ENCODE measurements at places on chromosomes 7 and 10.

- DNase-seq, result no peak
Measured at GRCh38 chr10:125082881-125083575, 77.3 kb downstream of the CTBP2 start.

- DNase-seq, result peak; percentile 32
Measured at GRCh38 chr7:152081088-152081487, 55.6 kb downstream of the GALNT11 start.

DNA sequence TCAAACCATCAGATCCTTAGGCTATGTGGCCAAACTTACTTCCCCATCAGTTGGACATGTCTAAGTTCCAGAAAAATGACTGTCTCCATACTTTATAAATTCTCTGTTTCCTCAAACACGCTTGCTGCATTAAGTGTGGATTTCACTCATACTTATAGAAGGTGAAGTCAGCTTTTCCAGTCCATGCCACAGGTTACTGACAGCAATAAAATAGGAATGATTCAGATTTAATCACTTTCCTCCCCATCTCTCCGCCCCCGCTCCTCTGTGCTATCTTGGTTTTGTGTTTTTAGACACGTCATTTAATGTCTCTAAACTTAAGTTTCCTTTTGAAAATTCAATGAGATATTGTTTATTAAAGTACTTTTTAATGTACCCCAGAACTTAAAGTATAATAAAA, 1098.0 kb upstream of the C7orf33 start:
- no peak for DNase-seq

GRCh38 chr7:111528331-111528730, 34.0 kb downstream of the IMMP2L start:
- no peak for DNase-seq

DNA sequence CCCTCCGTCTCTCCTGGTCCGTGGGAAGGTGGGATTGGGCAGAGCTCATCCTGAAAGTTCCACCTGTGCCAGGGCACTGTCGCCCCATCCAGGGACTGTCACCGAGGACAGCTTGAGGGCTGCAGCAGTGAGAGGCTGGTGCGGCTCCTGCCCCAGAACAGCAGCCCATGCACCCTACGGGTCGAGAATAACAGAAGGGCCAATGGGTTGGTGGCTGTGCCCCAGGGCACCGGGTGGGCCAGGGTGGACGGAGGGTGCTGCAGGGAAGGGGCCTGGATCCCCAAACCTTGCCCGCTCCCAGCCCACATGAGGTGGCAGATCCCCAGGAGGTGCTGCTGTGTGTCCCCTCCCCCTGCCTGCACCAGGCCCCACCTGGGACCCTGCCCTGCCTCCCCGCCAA, 23.9 kb downstream of the UNCX start:
- no peak for DNase-seq

DNA sequence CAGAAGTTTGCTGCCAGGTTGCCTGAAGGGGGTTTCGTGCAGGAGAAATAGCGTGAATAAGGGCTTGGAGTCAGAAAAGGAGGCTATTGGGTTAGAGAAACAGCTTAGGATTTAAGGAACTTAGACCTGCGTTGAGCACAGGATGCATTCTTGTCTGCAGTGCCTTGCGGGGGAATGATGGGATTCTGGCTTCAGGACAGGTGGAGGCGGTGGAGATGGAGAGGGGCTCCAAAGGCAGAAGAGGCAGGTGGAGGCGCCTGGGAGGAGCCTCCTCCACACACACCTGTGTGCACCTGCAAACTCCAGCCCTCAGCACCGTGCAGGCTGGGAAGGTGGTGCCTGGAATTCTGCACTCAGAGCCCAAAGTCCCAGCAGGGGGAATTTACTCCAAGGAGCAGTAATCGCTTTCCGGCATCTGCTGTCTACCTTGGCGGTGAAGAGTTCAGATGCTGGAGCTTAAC, 1.8 kb downstream of the CLIP2 start:
- DNase-seq, result no peak

GRCh38 chr10:644076-644942, 45.2 kb downstream of the DIP2C start:
- no peak for DNase-seq

DNA sequence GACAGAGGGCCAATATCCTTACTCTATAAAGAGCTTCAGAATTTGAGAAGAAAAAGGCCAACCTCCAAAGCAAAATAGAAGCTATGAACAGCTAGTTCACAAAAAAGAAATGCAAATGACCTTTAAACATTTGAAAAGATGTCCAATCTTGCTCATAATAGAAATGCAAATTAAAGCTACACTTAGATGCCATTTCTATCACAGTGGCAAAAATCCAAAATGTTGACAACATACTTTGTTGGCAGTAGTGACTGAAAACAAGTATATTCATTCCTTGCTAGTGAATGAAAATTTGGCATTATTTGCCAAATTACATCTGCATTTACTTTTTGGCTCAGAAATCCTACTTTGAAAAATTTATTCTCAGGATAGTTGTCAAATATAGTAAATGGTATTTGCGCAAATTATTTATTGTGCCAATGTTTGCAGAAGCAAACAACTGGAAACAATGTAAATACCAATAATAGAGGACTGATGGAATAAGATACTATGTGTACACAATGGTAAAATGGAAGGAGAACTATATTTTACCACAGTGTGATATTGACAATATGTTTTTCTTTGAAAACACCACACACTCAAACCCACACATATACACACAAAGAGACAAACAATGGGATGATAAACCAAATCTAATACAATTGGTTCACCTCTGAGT, 9.4 kb downstream of the TMEM106B start:
- no peak for DNase-seq

DNA sequence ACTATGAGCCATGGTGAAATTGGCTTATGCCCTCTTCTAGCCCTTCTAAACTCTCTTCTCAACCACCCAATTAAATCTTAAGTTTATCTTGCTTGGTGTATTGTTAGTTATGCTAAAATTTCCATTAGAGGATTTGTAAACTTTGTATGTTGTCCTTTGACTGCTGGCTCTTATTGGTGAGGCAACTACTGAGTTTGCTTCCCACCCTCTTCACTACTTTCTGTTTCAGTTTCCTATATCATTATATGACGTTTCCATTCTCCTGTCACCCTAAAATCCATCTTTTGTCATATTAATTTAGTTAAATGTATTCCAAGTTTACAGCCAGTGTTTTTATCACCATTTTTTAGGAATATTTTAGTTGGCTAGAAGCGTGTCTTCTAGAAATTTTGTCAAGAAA, 80.9 kb upstream of the VWC2 start:
- no peak for DNase-seq

GRCh38 chr10:3192856-3193635, 20.5 kb upstream of the PITRM1 start:
- no peak for DNase-seq

GRCh38 chr10:51892965-51893658, 193.7 kb upstream of the CSTF2T start:
- no peak for DNase-seq

GRCh38 chr7:90933984-90934383, 330.2 kb upstream of the FZD1 start:
- no peak for DNase-seq
